Activated T-helper 2 cell treated with anti-CD3 and anti-CD28 coated beads, Interferon-gamma antibody, Interleukin-2, Interleukin-4, amounts not matched to agents 10 μg/mL and 5 μg/mL and 100 μg/mL, durations not matched to agents 14 hours and 24 hours and 36 hours (primary cell): ENCODE measurements at places on chromosomes 5 and 9. TPM values are rescaled to one million over a fixed set of nuclear protein-coding genes. Genes with fewer than 3 reads are reported as not detected.

The AGTPBP1 gene
- total RNA-seq: 26.5 and 28.1 TPM in 2 replicates

DNA sequence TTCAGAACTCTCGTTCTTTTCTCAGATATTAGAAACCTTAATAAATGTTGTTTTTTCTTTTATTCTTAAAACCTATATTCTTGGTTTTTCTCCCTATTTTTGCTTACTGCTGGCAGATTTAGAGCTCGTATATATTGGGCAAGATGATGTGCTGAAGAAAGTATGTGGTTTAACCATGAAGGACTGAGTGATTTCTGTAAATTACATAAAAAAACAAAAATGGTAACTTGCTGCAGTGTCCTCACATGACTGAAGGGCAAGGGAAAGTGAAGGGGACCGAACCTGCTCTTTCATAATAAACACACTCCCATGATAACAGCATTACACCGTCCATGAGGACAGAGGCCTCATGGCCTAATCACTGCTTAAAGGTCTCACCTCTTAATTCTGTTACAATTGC lies 393.8 kb upstream of the ZNF608 start:
- H3K36me3 ChIP-seq: no peaks in the 10 kb centered on the region
- no peak overlapping the region for H3K4me3 ChIP-seq
- H3K4me1 ChIP-seq: no peaks in the 10 kb centered on the region

- H3K4me3 ChIP-seq: peak overlapping the region; percentile 78
- H3K4me1 ChIP-seq: peaks cover 14% of the 10 kb centered on the region
- H3K27ac ChIP-seq: peak overlapping the region; percentile 28
- peaks cover 5% of the 10 kb centered on the region for H3K27me3 ChIP-seq
- no peaks in the 10 kb centered on the region for H3K36me3 ChIP-seq
- DNase-seq: peak; percentile 64
Measured at GRCh38 chr5:180090098-180090768, 18.7 kb upstream of the RNF130 start.

The ELOVL7 gene
- total RNA-seq: 0.68 and 0.90 TPM in 2 replicates

The AQP7 gene
- not detected in 2 replicates for total RNA-seq

GRCh38 chr5:143177263-143177983 lies 226.1 kb downstream of the NR3C1 start:
- peaks cover 19% of the 10 kb centered on the region for H3K4me1 ChIP-seq
- H3K36me3 ChIP-seq: peaks cover 23% of the 10 kb centered on the region
- no peak overlapping the region for H3K4me3 ChIP-seq
- DNase-seq: no peak
- no peak overlapping the region for H3K27ac ChIP-seq
- no peaks in the 10 kb centered on the region for H3K27me3 ChIP-seq

The PCDHGB2 gene
- total RNA-seq: 0.85 and 0.91 TPM in 2 replicates
